ENCODE measurements at places on chromosomes 16 and 17.
A peak's percentile ranks its signal among the peaks of the same experiment; 100 is the strongest.

- no peak for DNase-seq
Observed at GRCh38 chr16:81861915-81862314, 82.8 kb downstream of the PLCG2 start.

DNA sequence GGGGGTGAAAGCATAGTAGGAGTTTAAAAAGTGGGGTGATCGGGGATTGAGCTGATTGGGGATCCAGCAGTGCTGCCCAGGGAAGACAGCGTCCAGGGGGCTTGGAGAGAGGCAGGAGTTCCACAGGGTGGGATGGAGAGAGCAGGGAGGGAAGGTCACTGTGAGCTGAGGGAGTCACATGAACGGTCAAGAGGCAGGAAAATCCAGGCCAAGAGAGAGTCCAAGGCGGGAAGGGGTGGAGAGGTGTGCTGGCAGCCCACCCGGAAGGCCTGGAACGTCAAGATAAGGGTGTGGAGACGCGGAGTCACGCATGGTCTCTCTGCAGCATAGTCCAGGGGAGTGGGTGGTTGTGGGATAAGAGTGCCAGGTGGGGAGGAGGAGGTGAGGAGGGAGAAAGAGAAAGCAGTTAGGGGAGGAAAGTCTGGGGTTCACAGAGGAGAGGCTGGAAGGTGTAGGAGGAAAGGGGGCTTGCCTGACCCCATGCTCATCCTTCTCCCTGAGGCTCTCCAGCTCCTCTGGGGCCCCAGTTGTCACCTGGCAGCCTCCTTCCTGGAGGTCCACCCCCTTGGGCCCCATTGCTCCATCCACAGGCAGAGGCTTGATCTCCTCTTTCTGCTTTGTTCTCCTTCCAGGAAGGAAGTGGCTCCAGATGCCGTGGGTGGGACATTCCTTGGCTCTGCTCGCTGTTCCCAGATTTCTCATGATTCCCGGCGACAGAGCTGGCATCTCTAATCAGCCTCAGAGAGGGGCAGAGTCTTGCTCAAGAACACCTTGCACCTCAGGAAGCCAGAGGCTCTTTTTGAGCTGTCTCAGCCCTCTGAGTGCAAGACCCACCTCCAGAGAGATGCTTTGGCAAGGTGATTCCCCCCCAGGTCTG is 28.7 kb downstream of the CCR7 start:
- no peak for DNase-seq

DNA sequence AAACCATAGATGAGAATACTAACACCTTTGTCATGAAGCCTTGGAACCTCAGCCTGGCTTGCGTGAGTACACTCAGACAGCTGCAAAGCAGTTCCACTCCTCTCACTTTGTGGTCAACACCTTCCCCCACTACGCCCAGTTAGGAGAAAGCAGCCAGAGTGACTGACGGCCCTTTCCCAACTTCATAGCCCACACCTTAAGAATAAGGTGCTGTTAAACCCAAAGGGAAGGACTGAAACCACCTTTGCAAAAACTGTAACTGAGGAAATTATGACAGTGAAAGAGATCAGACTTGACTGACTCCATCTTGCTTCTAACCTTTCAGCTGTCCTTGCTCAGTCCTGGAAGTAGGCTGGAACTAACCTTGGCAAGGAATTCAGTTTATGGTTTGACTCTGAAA is 13.7 kb downstream of the N4BP1 start:
- DNase-seq = no peak

GRCh38 chr16:15701975-15702970 is 52.2 kb downstream of the NDE1 start:
- no peak for DNase-seq

- no peak for DNase-seq
Observed at GRCh38 chr16:85979605-85980004, 80.6 kb downstream of the IRF8 start.

DNA sequence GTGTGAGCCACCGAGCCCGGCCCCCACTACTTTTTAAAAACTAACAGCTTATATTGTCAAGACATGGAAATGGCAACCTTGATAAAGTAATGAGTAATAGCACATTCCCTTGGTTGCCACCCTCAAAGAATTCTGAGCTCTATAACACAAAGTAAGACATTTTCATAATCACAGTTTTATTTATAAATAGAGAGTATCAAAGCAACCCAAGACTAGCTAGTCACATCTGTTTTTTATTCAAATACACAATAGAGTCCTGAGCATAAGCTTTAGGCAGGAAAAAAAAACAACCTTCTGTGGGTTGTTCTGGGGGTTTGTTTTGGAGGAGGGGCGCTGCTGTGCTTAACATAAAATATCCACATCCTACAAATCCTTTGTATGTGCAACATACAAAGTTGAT is 68.7 kb downstream of the CEP95 start:
- DNase-seq = no peak

- no peak for DNase-seq
Observed at GRCh38 chr17:39294060-39294459, 68.3 kb upstream of the STAC2 start.

GRCh38 chr16:62038225-62038624 is 2.0 kb upstream of the CDH8 start:
- no peak for DNase-seq

DNA sequence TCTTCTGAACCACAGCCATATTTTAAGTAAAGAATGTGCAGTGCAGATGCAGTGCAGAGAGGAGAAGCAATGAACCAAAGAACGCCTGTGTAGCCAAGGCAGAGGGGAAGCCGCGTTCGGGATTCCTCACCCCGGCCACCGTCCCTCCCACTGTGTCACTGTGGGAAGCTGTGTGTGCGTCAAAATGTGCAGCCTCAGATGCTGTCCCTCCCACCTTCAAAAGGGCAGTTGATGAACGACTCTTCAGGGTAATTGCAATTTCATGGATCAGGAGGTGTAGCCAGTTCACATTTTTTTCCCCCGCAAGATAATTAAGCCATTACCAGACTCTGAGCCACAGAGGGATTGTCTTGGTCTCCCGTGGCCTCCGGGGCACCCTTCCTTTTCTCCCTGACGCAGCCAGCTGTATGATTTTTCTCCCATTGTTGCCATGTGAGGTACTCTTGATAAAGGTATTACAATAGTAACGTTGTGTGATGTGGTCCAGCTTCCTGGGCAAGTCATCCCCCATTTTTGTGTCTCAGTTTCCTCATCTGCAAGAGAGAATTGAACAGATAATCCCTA is 190.0 kb downstream of the FOXL1 start:
- DNase-seq = no peak

- no peak for DNase-seq
Observed at GRCh38 chr17:82400830-82401229, 17.3 kb upstream of the HEXD start.

- DNase-seq = no peak
Observed at GRCh38 chr16:30645727-30646126, 5.0 kb upstream of the PRR14 start.

- DNase-seq = no peak
Observed at GRCh38 chr17:40158438-40159013, 18.2 kb downstream of the CASC3 start.

- no peak for DNase-seq
Observed at GRCh38 chr16:80986557-80986956, 20.1 kb downstream of the CMC2 start.

GRCh38 chr16:8894736-8895334 is 12.7 kb downstream of the LITAFD start:
- DNase-seq = no peak

DNA sequence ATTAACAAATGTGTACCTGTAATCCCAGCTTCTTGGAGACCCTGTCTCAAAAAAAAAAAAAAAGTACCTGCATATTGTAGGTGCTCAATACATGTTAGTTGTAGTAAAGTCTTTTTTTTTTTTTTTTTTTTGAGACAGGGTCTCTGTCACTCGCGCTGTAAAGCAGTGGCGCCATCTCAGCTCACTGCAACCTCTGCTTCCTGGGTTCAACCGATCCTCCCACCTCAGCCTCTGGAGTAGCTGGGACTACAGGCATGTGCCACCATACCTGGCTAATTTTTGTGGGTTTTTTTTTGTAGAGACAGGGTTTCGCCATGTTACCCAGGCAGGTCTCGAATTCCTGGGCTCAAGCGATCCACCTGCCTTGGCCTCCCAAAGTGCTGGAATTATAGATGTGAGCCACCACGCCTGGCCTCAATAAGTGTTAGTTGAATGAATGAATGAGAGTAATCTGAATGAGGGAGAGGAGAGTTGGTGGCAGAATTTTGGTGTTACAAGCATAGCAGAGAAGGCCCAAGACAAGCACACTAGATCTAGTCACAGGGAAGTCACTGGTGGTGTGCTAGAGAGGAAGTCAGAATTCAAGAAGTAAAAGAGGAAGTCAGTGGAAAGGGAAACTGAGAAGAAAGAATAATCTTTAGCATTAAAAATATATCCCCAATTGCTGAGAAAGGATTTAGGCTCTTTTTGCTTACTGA is 9.4 kb upstream of the MYL4 start:
- DNase-seq = peak; percentile 29

DNA sequence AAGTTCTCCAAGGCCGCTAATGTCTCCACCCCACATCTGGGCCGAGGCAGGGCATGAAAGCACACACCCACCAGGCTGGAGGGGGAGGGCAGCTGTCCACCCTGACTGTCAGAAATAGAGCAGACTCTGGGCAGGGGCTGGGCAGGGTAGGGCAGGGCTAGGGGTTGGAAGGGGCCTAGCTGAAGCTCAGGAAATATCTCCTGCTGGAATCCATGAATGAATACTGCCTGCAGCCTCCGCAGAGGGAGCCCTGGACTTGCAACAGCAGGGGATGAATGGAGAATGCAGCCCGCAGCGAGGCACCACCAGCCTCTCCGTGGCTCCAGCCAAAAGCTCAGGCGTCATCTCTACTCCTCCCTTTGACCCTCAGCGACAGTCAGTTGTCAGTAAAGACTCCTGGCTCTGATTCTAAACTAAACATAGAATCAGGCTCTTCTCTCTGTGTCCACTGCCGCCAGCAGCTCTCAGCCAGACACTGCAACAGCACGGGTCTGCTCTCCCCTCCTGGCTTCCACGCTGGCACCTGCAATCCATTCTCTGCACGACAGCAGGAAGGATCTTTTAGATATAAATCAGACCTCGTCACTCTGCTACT is 23.9 kb upstream of the NGFR start:
- peak; percentile 66 for DNase-seq

- no peak for DNase-seq
Observed at GRCh38 chr17:18172531-18173278, 10.9 kb upstream of the ALKBH5 start.

GRCh38 chr16:88883946-88884345 is 17.5 kb upstream of the PABPN1L start:
- no peak for DNase-seq

GRCh38 chr17:35893751-35894150 is 13.6 kb upstream of the CCL5 start:
- no peak for DNase-seq

GRCh38 chr17:68511671-68512246 is 471 bp upstream of the PRKAR1A start:
- peak; percentile 92 for DNase-seq

DNA sequence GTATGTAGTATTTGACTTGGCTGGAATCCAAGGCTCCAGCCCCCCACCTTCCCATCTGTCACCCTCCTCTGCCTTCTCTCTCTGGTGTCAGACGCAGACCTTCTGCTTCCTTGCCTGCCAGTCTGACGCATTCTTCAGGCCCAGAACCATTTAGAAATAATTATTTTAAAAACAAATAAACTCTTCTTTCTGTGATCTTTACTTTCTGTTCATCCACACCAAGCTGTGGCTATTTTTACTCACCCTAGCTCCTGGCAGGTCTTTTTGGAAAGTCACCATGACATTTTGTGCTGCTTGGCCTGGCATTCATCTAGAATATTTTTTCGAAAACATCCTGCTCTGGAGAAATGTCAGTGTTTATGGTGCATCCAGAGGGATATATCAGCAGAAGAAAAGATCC is 330.7 kb upstream of the ASIC2 start:
- no peak for DNase-seq

DNA sequence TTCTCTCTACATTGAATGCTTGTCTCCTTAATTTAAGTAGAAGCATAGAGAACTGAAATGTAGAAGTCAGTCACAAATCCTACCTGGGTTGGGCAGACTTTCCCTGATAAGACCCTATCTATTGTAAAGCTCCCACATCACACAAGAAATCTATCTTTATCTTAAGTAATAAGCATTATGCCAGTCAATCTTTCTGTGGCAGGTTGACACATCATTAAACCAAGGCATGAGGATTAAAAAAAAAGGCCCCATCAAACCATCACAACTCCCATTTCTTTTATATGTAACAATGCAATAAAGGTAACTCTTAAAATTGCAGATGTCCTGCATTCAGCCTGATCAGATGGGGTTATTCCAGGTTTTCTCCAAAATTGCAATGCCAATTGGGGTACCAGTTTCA is 311.8 kb downstream of the TOX3 start:
- no peak for DNase-seq

DNA sequence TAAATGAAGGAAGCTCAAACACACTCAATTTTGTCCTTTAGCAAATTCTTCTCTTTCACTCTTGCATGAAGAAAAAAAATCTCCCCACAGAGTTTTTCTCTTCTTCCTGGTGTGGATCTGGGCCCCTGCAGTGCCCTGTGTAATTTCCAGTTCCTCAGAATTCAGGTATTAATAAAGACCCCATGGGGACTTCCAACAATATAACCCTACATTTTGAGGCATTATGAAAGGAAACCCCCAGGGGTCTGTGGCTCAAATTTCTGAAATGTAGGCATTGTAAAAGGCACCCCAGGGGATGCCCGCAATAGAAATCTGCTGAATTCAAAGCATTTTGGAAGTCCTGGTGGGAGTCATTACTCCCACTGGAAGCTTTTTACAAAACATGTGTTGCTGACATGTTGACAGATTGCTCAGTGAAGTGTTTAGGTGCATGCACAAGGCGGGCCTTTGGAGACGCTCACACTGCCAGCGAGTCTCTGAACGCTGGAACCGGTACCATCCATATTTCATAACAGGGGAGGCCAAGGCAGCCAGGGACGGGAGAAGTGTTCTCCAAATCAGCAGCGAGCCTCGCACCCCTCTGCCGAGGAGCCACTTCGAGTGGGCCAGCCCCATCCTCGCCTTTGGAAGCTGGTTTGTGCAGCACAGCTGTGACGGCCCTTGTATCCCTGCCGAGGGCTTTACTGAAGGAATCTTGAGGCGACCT is 154.0 kb downstream of the ZNF423 start:
- DNase-seq = peak; percentile 87

GRCh38 chr17:18186627-18186982 is 3.0 kb downstream of the ALKBH5 start:
- DNase-seq = no peak

- DNase-seq = peak; percentile 71
Observed at GRCh38 chr17:36731811-36732210, 130.4 kb downstream of the MRM1 start.

DNA sequence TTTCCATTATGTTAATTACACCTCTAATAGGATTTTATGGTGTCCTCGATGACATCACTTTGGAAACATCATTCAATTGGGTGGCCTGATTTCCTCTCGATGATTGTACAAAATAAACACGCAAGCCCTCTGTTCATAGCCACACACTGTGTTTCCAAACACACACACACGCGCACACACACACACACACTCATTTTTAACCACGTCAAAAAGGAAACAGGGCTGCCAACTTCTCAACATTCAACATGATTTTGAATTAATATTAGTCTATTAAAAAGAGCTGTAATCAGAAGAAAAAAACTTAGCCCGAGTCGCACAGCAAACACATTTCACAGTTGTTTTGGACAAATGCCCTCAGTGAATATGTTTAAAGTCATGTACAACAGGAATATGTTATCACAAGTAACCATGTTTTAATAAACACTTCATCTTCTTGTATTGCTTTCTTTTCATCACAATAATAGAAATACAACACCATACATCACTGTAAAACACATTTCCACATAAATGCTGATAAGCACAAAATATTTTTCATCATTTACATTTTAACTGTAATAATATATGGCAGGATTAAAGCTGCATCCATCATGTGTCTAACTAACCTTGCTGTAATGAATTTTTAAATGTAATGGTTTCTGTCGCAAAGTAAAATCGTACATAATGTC is 219.1 kb upstream of the IRX3 start:
- DNase-seq = no peak
